Karpas-422 (cell line): ENCODE measurements at places on chromosomes 6 and 20. TPM values are rescaled to one million over a fixed set of nuclear protein-coding genes. Genes with fewer than 3 reads are reported as not detected.

GRCh38 chr6:108030211-108030610 is 44.3 kb downstream of the OSTM1 start:
- no peak for DNase-seq

DNA sequence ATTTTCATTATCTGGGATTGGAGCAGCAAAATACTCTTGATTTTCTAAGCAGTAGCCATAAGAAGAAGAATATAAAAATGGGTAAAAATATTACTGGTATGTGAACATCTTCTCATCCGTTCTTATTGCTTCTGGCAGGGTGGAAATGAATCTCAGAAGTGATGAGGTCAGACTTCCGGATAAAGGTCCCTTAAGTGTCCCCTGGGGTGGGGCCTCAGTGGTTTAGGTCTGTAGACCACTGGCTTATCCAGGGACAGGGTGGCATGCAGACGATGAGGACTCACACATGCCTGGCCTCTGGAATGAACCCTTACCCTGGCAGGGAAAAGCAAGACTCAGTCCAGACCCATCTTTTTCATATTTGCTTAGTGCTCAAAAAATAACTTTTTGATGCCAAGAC is 143.3 kb downstream of the UST start:
- no peak for DNase-seq

DNA sequence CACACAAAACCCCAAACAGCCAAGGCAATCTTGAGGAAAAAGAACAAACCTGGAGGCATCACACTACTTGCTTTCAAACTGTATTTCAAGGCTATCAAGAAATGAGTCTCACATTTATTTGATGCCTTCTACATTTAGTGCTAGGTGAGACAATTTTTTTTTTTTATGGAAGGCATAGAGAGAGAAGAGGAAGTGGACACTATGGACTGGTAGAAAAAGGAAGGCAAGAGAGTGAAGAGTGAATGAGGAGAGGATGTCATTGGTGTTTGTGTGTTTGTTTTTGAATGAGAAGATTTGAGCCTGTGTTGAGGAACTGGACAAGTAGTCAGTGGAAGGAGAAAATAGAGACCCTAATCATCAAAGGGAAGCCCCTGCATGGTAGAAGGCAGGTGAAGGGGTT is 182.0 kb upstream of the JAG1 start:
- no peak for DNase-seq

- DNase-seq, result peak; percentile 35
Measured at GRCh38 chr6:16651871-16652270, 109.4 kb downstream of the ATXN1 start.

- DNase-seq, result no peak
Measured at GRCh38 chr20:8829256-8829655, 239.6 kb upstream of the PLCB4 start.

The TP53TG5 gene
- total RNA-seq, result not detected in 2 replicates

The SIRPD gene
- total RNA-seq, result not detected in 2 replicates
